ENCODE measurements at places on chromosomes 4 and X. TPM values are rescaled to one million over a fixed set of nuclear protein-coding genes. Genes with fewer than 3 reads are reported as not detected.

DNA sequence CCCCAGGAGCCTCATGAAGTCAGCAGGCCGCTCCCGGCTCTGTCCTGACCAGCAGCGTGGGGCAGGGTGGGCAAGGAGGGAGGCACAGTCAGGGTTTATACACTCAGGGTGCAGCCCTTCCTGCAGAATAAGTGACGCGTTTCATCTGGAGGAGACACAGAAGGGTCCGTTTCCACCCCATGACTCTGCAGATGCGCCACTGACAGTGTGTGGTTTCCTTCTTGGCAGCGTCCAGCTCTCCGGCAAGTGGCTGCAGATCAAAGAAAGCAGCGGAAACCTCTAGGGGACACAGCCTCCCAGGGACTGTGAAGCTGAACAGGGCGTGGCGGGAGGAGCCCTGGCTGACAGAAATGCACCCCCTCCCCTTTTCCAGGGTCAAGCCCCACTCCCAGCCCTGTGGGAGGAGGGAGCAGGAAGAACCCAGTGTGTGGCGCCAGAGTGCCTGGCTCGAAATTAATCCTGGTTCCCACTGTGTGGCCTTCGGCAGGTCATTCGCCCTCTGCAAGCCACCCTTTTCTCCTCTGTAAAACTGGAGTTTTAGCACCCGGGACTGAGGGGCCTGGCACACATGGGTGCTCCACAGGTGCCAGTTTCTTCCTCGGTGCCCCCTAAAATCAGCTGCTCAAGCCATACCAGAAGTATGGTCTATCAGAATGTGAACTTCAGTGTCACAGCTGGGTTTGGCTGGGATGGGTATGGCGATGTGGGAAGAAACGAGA lies 17.3 kb upstream of the TBC1D14 start:
- H3K27ac ChIP-seq = peak overlapping the region; percentile 99
- H3K27me3 ChIP-seq = no peaks in the 10 kb centered on the region
- H3K4me1 ChIP-seq = peaks cover 22% of the 10 kb centered on the region
- H3K4me3 ChIP-seq = no peak overlapping the region
- DNase-seq = peak; percentile 79

Gene SMIM31
- total RNA-seq = not detected

GRCh38 chrX:8305350-8305749 lies 134.3 kb upstream of the VCX2 start:
- no peak for DNase-seq
- no peak overlapping the region for H3K4me3 ChIP-seq
- H3K27ac ChIP-seq = no peak overlapping the region
- no peaks in the 10 kb centered on the region for H3K27me3 ChIP-seq
- no peaks in the 10 kb centered on the region for H3K36me3 ChIP-seq
- no peaks in the 10 kb centered on the region for H3K4me1 ChIP-seq

Gene TMPRSS11D
- not detected for total RNA-seq

Gene CXCR3
- not detected for total RNA-seq
